ENCODE measurements at places on chromosomes 4 and X.

DNA sequence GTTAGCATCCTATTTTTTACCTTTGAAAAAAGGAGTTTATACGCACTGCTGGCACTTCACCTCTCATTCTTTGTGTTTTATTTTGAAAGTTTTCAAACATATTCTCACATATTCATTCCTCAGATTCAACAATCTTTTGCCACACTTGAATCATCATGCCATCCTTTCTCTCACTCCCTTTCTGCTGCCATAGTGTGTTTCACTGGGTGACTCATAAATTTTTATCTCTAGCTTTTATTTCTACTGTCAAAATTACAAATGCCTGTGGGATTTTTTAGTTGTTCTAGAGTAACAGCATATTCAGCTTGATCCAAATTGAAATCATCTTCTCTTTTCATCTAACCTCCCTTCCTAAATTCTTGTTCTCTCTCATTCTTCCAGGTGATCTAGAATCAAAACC, 28.0 kb downstream of the MFSD8 start:
- DNase-seq, result no peak

DNA sequence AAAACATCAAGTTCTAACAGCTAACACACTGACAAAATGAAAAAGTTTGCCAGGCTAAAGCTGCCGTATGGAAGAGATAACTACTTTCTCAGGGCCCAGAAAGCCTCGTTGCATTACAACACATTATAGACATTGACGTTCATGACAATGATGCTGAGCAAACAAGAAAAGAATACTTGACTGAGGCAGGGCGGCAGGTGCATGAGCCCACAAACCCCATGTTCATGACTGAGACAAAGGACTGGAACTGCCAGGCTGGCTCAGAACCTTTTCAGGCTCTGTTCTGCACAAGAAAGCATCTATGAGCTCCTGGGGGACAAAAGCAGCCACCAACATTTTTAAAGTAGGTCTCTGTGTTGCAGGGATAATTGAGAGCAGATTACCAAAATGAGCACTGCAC, 13.6 kb downstream of the TLR6 start:
- DNase-seq, result no peak

DNA sequence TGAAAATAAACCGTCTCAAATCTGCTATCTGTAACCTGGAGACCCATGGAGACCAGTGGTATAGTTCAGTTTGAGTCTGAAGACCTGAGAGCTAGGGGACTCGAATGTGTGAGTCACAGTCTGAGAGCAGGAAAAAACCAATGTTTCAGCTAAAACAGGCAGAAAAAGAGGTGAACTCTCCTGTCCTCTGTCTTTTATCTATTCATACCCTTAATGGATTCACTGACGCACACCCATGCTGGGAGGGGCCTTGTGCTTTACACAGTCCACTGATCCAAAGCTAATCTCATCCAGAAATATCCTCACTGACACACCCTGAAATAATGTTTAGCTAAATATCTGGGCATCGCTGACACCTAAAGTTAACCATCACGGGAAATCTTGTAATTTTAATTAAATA, 297.9 kb downstream of the GPM6A start:
- no peak for DNase-seq

- no peak for DNase-seq
These were observed 54.1 kb upstream of the PRPS1 start for GRCh38 chrX:107574054-107574683.

- no peak for DNase-seq
These were observed 390.0 kb downstream of the GRXCR1 start for GRCh38 chr4:43282534-43282933.

- DNase-seq, result no peak
These were observed 3.5 kb downstream of the EMD start for GRCh38 chrX:154382483-154383069.

DNA sequence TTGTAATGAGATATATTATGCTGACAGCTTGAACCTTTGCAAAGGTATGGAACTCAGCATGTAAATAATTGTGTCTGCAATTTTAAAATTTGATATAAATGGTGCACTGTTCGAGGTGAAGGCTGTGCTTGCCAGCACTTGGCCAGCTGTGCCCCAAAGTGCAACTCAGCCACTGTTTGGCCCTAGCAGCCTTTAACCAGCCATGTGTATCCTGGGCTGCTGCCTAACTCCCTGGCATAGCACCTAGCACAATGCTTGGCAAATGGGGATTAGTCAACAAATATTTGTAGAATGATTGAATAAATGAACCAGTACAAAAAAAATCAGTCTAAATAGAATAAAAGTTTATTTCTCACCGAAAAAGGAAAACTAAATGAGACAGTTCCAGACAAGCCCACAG, 83.8 kb upstream of the ZIC3 start:
- no peak for DNase-seq

- DNase-seq, result no peak
These were observed 16.9 kb downstream of the SYNPO2 start for GRCh38 chr4:118905566-118905965.

- no peak for DNase-seq
These were observed 260.6 kb downstream of the EVC2 start for GRCh38 chr4:5447755-5448154.

DNA sequence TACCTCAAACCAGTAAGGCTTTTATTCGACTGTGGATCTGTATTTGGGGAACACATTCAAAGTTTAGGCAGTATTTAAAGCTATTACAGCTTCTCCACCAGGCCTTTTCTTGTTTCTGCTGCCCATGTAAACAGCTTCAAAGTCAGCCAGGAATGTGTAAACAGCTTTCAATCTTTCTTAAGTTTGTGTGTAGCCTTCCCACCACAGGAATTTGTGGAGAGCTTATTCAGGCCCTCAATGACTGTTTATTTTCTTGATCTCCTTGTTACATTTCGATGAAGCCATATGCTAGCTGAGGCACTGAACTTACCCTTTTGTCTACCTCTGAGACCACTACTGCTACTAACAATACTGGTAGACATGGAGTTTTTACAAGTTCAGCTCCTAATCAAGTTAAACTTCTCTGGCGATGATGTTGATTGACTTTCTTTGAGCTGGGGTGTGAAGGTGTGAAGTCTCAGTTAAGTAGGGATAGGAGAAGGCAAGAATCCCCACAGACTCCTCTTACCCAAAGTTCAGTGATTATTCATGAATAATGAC, 72.6 kb downstream of the NWD2 start:
- no peak for DNase-seq

DNA sequence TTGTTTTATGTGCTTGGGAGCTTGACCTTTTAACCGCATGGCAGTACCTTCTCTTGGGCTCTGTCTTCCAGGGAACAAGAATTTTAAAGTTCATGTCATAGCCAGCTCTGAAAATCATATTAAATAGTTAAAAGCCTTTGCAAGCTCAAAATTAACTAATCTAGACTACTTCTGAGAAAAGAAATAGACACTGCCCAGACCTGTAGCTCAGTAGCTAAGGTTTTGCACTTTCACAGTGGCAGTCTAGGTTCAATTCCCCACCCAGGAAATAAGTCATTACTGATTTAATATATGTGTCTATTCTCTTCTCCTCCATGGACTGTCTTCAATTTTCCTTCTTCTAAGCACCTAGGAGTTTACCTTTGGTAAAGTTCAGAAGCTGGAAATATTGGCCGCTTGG, 27.4 kb downstream of the HSD17B11 start:
- DNase-seq, result no peak

DNA sequence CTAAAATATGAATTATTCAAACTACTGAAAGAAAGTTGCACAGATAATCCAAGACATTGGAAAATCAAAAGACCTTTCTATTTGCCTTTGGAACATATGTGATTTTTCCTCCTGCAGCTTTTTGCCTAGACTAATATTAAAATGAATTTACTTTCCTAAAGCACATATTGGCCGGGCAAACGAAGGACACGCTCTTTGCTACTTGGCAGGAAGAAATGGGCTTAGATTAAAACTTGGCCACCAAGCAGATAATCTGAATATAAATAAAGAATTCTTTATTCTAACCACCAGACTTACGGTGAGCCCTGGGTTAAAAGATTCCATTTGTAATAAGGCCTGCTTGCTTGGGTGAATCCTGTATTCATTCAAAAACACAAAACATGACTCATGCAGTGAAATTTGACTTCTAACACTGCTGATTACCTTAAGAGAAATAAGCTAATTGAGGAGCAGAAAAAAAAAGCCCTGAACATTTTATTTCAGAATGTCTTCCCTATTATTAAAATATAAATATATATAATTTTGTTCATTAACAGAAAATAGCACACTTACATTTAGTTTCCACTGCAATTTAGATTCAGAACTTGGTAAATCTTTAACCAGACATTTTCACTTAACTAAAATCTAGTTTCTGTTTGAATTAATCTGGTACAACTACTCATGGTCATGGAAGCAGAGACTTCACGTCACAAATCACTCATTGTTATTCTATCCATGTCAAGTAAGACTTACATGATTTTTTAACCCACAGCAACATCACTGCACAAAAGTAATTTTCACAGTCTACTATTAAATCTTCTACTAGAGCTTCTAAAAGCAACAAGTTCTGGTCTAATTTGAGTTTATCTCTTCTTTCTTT, 116.1 kb upstream of the PLAC1 start:
- DNase-seq, result no peak

GRCh38 chrX:11908371-11908770, 150.3 kb downstream of the MSL3 start:
- no peak for DNase-seq

GRCh38 chr4:173538909-173539445, 8.9 kb upstream of the HAND2 start:
- no peak for DNase-seq

- DNase-seq, result no peak
These were observed 36.0 kb downstream of the HTR2C start for GRCh38 chrX:114619874-114620273.

DNA sequence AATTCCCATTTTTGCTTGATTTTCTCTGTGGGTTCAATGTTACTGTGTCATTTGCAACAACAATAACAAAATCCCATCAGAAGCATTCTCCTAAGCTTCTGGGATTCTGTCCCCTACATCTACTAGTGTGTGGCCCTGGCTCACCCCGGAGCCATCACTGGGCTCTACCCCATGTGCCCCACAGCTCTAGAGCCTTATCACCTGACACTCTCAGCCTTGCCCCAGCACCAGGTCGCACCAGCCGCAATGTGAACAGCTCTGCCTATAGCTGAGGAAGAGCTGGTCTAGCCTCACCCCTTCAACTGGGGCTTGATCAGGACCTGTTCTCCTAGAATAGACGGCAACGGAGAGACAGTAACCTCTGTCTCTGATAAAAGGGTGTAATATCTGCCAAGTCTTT, 161.7 kb downstream of the SHROOM3 start:
- DNase-seq, result no peak

DNA sequence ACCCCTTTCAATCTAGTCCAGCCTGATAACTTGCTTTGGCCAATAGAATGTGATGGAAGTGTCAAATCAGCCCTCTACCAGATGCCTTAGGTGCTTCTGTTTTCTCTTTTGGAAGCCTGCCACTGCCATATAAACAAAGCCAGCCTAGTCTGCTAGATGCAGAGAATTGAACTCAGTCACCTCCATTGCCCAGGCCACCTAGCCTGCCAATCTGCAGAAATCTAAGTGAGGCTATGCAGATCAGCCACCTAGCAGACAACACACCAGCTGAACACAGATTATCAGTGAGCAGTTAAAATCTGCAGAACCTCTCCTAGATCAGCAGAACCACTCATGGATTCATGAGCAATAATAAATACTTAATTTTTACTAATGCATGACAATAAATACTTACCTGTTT, 1108.2 kb downstream of the PCDH18 start:
- no peak for DNase-seq

GRCh38 chrX:51747671-51748070, 4.4 kb downstream of the GSPT2 start:
- no peak for DNase-seq

DNA sequence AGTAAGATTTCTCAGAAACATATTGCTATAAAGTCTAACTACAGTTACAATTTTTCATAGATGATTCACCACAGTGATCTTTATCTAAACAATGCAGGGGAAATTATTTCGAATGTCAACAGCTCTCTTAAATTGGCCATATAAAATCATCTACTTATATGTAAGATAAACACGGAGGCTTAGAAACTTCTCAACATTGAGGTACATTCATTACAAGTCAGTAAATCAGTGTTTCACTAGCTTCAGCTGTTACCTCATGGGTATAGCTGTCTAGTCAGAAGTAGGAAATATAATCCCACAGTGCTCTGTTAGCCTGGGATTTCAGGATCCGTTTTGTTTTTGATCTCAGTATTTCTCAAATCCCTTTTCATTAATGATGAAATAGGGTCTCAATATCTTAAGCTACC, 43.2 kb downstream of the PCDH7 start:
- no peak for DNase-seq

DNA sequence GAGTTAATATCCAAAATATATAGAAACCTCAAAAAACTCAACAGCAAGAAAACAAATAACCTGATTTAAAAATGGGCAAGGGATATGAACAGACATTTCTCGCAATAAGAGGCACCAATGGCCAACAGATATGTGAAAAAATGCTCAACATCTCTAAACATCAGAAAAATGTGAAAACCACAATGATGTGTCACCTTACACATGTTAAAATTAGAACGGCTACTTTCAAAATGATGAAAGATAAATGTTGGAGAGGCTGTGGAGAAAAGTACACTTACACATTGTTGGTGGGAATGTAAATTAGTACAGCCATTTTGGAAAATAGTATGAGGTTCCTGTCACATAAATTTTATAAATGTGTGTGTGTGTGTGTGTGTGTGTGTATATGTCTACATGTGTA, 731.3 kb downstream of the DMD start:
- no peak for DNase-seq

- no peak for DNase-seq
These were observed 8.7 kb downstream of the RPGR start for GRCh38 chrX:38318606-38319005.

DNA sequence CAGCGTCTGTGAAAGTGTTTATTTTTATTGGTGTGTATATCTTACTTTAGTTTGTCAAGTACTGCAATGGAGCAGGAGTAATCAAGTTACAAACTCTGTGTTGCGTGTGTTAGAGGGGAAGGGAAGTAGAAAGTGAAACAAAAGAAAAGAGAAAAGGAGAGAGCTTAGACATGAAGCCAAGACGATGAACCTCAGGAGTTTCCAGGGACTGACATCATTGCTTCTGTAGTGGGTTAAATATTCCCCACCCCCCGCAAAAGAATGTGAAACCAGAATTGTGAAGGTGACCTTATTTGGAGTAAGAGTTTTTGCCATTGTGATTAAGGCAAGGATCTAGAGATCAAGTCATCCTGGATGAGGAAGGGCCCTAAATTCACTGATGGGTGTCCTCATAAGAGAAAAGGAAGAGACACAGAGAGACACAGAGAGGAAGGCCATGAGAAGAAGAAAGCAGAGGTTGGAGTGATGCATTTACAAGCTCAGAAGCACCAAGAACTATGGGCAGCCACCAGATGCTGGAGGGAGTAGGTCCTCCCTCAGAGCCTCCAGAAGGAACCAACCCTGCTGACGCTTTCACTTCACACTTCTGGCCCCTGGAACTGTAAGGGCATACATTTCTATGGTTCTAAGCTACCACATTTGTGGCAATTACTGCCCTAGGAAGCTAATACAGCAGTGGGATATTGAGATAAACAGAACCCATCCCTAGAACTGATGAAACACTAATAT, 173.6 kb upstream of the SFRP2 start:
- no peak for DNase-seq

- DNase-seq, result no peak
These were observed 5.4 kb downstream of the TBC1D1 start for GRCh38 chr4:37896206-37896860.

GRCh38 chrX:70664726-70665125, 220.1 kb downstream of the DLG3 start:
- no peak for DNase-seq

- no peak for DNase-seq
These were observed 58.2 kb downstream of the PDE5A start for GRCh38 chr4:119570401-119570800.

All from esophagus squamous epithelium (tissue), 5 donors.